Hematopoietic multipotent progenitor cell treated with erythropoietin and hydrocortisone succinate and interleukin-3 and kit ligand, for 4 days (in vitro differentiated cells): ENCODE measurements at places on chromosomes 5 and 9.

- DNase-seq = no peak
Measured at GRCh38 chr5:173816728-173817127, 71.4 kb upstream of the CPEB4 start.

GRCh38 chr5:39102684-39103155 is 28.5 kb upstream of the RICTOR start:
- DNase-seq = no peak

- no peak for DNase-seq
Measured at GRCh38 chr5:17267106-17267505, 49.7 kb downstream of the BASP1 start.

DNA sequence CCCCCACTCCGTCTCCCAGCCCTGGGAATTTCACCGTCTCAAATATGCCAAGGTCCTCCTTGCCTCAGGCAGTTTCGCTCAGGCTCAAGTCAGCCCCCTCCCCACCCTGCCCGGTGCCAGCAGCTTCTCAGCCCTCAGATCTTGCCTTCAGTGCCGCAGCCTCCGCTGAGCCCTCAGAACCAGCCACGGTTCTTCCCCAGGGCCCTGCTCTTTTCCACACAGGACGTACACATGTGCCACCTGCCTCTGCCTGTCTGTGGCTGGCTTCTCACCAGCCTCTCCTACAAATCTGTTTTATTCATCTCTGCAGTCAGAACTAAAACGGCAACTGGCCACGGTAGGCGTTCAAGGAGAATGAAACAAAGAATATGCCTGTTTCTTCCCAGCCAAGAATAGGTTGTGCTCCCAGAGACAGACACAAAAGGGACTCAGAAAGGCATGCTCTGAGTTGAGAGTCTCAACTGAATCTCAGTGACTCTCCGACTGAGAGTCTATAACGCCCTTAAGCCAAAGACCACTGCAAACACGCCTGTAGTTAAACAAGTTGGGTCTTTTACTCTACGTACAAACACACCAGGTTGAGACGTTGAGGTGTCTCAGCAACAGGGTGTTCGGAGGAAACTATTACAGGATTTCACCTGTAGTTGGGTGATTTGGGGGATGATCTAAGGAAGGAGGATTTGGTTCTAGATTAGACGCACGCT is 10.6 kb upstream of the GRIN1 start:
- peak; percentile 42 for DNase-seq

DNA sequence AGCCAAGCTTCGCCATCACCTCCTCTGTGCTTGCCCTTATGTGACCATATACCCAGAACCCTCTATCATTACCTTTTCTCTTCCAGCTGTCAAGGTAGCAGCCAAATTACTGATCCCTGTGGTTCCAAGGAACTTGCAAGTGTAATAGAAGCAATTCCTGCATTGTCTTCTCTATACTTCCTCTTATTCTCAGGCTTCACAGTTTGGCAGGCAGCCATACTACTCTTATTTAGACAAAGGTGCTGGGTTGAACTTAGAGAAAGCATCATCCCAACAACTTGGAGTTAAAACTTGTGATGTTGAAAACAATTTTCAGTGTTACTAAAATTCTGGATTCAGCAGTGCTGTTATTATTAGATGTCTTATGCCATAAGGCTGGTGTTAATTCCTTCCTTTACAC is 93.2 kb downstream of the NLN start:
- DNase-seq = peak; percentile 62

GRCh38 chr9:79883073-79883645 is 311.4 kb downstream of the TLE4 start:
- DNase-seq = peak; percentile 89

DNA sequence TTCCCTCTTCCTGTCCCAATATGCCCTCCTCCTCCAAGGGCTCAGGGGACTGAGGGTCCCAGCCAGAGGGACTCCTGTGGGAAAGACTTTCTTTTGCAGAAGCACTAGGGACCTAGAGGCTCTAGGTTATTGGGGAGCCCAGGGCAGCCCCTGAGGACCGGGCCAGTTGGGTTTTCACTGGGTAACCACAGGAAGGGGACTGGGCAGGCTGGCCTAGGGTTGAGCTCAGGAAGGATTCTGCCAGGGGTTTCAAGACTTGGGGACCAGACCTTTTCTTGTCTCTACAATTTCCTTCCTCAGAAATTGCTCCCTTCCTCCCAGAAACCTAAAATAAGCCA is 24.4 kb upstream of the HMCN2 start:
- DNase-seq = no peak

- DNase-seq = no peak
Measured at GRCh38 chr9:114666851-114667250, 9.2 kb upstream of the TEX53 start.

GRCh38 chr9:101999441-101999840 is 261.0 kb upstream of the GRIN3A start:
- DNase-seq = no peak

GRCh38 chr9:130944510-130945058 is 5.5 kb upstream of the FIBCD1 start:
- no peak for DNase-seq

GRCh38 chr9:113436728-113437515 is 26.4 kb downstream of the C9orf43 start:
- no peak for DNase-seq

DNA sequence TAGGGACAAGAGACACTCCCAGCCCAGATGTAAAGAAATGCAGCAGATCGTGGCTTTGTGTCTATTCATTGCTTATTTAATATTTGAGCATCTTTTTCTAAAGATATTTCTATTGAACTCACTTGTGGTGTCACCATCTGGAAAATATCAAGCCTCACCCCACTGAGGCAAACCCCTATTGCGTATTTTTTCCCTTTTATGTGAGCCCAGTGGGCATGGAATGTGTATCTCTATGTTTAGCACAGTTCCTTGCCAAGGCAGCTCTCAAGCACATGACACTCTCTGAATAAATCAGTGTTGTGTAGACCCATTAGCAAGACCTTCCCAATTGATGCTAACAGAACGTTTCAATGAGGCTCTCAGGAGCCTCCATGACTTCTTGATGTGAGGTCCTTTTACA is 81.6 kb downstream of the TMEM174 start:
- DNase-seq = no peak

- no peak for DNase-seq
Measured at GRCh38 chr9:99746406-99746805, 75.3 kb upstream of the NR4A3 start.

DNA sequence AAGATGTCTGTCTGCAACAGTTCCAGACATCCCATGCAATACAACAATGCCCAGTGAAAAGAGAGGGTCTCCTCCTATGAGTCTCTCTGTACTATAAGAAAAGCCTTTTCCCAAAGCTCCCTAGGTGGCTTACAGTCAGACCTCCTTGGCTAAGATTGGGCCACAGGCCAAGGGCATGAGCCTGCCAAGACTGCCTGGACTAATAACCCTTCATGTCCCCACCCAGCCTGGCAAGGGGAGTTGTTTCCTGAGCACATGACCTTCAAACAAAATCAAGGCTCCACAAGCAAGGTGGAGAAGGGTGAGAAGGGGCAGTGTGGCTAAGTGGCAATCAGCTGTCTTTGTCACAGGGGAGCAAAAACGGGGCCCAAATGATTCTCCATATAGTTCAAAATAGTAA is 75.6 kb upstream of the ZSWIM6 start:
- DNase-seq = no peak

DNA sequence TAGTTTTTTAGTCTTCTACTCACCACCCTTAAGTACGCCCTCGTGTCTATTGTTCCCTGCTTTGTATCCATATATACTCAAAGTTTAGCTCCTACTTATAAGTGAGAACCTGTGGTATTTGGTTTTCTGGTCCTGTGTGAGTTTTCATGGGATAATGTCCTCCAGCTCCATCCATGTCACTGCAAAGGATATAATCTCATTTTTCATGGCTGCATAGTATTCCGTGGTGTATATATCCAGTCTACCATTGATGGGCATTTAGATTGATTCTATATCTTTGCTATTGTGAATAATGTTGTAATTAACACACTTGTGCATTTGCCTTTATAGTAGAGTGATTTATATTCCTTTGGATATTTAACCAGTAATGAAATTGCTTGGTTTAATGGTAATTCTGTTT is 579.9 kb downstream of the CDH18 start:
- no peak for DNase-seq

DNA sequence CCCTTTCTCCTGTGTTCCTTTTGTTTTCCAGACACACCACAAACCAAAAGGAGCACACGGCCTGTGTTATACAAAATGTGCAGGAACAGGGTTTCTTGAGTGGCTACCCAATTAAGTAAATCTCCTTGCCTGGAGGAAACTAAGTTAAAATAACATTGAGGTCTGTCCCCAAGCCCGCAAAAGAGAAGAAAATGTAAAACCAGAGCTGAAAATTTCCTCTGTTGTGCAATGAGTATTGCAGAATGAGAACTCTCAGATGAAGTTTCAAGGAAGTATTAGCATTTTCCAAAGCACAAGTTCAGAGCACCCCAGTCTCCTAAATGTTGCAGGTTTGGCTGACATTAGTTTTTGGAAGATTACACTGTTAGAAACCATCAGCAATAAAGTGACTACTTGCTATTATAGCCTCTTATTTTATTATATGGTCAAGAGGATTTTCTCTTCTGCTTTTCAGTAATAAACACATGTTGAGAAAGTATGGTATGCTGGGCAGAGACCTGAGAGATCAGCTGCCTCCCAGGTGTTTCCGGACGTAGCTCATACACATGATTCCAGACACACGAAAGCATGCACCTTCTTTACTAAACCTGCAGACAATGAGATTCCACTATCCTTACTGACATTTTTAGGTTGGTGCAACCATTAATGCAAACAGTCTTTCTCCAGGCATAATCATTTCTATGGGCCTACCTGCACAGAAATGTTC is 161.3 kb downstream of the SNCAIP start:
- DNase-seq = no peak

DNA sequence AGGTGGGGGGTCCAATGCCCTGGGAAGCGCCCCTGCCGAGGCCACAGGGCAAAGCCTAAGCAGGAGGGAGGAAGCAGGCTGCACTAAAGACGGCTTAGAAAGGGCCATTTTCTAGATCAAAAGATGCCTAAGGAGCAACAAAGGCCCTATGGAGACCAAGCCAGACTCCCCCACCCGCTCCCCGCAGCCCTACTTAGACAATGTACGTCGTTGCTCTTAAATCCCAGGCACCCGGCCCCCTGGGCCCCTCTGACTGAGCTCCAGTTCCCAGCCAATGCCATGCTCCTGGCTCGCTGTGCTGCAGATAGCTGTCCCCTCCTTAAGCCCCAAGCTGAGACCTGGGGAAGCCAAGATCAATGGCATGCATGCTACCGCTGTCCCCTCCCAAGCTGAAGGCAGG is 10.3 kb downstream of the IPPK start:
- no peak for DNase-seq

DNA sequence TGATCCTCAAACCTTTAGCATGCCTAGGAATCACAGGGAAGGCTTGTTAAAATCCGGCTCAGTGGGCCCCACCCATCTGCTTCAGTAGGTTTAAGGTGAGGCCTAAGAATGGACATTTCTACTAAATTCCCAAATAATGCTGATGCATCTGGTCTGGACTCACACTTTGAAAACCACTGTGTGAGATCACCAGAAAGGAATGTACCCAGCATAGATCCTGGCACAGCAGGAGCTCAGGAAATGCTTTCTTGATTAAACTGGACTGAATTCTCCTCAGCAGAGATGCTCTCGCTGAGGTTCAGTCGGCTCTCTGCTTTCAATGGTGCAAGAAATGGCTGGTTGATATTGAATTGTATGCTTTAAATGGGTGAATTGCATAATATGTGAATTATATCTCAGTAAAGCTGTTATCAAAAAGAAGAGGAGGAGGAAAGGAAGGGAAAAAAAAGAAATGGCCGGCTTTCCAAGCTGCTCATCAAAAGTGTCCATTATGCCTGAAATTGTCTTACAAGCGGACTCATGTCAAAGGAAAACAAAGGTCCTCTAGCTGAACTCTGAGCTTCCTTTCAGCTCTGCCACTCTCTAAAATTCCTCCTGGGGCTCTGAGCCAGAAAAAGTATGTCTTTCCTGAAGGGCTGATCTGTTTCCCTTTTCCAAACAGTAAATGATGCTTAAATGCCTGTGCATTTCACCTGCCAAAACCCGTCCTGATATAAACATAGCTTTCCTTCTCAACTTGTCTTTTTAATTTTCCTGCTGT is 77.6 kb upstream of the SAP30L start:
- DNase-seq = no peak

DNA sequence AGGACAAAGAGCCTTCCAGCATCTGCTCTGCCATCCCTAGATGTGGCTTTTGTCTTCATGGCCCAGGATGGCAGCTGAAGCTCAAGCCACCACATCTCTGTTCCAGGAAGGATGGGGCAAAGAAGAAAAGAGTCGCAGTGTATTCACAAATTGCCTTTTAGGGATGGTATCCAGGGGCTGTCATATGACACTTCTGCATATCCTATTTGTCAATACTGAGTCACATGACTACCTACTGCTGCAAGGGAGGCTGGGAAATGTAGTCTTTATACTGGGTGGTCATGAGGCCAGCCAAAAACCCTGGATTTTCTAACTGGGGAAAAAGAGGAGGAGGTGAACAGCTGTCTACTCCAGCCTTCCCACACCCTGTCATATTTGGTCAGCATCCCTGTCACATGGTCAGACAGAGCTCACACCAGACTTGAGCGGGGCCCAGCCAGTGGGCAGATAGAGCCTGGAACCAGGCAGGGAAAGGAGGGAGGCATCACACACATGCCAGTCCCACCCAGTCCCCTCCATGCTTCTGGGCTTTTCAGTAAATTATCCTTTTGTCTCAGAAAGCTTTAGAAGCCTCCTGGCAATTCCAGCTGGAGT is 52.0 kb downstream of the OLFM1 start:
- DNase-seq = peak; percentile 8

GRCh38 chr9:121278477-121279261 is 10.7 kb downstream of the GSN start:
- peak; percentile 89 for DNase-seq

DNA sequence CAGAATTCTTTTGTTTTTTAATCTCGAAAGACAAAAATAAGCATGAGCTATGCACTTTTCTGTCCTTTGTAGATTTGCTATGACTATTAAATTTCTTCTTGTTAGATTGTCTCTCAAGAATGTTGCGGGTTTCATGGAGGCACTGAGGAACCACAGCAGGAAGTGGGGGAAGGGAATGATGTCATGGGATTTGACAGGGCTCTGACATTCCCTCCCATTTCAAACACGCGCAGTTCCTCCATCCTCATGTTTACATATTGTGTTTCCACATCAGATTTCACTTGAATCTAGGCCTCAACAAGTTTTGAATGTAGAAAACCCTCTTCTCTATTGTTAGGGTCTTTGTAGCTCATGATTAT is 154.8 kb downstream of the PALM2AKAP2 start:
- no peak for DNase-seq

DNA sequence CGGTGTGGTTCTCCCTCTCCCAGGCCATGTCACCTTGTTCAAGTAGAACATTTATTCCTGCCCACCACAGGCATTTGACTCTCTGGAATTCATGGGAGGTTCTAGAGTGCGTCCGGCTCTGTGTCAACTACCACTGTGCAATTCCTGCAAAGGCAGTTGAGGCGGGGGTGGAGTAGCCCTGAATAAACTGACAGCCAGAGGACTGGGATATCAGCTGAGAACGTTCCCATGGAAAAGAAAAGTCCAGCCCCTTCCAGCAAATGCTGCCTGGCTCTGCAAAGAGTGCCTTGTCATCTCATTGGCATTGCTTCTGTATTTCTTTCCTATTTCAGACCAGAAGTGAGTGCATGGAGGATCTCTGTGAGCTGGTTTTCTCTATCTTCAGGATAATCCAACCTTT is 18.9 kb upstream of the MEGF9 start:
- DNase-seq = no peak
